ENCODE measurements at places on chromosomes 2 and 18.

DNA sequence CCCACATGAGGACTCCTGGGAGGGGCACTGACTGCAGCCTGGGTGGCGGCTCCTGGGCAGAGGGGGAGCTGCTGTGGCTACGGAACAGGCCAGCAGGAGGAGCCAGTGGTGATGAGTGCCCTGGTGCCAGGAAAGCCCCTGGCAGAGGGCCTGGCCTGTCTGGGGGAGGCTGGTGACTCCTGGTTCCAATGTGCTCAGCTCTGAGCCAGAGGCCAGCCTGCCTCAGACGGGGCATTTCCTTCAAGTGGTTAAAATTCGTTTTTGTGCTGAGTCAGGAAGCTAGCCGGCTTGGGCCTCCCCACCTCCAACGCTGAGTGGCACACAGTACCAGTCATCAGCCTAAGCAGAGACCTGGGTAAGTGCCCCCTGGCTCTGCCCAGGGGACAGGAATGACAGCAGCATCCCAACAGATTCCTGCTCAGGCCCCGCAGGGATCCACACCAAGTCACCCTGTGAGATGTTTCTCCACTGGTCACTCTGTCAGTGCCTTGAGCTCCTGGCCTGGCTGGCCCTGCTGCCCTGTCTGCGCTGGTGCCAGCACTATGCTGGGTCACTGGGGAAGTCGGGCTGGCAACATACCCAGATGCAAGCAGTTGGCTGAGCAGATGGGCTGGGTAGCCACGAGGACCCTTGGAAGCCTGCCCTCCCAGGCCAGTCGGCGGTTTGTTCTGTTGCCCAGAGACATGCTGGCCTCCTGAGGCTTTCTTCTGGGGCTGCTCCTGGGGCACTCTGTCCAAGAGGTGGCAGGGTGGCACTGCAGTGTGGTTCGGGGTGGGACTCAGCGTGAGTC is 7.1 kb upstream of the KLF11 start:
- peak; percentile 50 for DNase-seq

DNA sequence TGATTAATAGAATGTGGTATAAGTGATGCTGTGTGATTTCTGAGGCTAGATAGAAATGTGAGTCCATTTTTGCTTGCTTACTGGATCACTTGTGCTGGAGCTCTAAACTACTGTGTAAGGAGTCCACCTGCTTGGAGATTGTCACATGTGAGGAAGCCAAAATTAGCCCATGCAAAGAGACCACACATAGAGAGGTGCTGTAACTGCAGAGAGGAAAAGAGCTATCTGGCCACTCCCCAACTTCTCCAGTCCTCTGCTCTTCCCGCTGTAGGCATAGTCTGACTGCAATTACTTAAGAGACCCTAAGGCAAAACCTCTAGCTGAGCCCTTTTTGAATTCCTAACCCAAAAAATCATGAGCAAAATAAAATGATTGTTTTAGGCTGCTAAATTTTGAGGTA is 120.6 kb upstream of the FBXO11 start:
- no peak for DNase-seq

- no peak for DNase-seq
Measured at GRCh38 chr2:14336759-14337382, 295.6 kb upstream of the LRATD1 start.

- DNase-seq: peak; percentile 63
Measured at GRCh38 chr2:43707255-43708015, 31.2 kb upstream of the C1GALT1C1L start.

DNA sequence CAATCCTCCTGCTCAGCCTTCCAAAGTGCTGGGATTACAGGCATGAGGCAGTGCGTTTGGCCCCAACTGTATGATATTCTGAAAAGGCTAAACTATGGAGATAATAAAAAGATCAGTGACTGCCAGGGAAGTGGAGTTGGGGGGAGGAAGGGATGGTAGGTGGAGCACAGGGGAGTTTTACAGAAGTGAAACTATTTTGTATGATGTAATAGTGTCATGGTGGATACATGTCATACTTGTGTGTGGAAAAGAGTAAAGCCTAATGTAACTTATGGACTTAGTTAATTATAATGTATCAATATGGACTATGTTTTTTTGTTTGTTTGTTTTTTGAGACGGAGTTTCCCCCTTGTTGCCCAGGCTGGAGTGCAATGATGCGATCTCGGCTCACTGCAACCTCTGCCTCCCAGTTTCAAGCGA is 2.9 kb upstream of the GGCX start:
- DNase-seq: no peak

GRCh38 chr2:192899466-192899865 is 704.7 kb upstream of the TMEFF2 start:
- no peak for DNase-seq

DNA sequence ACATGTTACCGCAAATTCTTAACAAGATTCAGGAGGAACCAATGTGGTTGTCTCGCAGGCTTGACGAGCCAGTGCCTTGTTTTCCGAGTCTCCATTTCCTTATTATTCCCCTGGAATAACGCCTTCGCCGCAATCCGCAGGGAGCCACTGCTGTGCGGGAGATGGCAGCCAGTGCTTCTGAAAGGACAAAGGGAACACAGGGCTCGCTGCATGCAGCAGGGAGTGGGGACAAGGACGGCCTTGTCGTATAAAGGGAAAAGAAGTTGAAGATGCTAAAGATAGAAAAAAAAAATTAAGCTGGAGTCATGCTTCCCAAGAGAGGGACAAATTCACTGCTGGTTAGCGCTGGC is 221.4 kb downstream of the NDUFA10 start:
- DNase-seq: no peak

- peak; percentile 87 for DNase-seq
Measured at GRCh38 chr2:74391580-74392448, 11.7 kb upstream of the DCTN1 start.

- no peak for DNase-seq
Measured at GRCh38 chr2:140916410-140916809, 1214.4 kb downstream of the LRP1B start.

DNA sequence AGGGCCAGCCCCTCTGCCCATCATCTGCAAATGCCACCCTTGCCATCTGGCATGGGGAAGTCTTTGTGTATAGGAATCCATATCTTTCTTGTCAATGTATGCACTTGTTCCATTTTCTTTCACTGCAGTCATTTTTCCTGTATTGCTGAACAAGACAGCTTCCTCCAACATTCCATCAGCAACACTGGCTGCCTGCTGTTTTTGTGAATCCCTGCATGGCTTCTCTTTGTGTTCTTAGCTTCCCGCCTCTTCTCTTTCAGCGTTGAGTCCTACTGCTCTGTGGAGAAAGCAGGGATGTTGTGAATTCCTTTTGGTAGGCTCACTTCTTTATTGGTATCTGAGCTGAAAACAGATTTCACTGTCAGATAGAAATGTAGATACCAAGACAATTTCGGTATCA is 150.0 kb downstream of the LPIN1 start:
- no peak for DNase-seq

GRCh38 chr18:70169747-70170146 is 35.7 kb downstream of the RTTN start:
- DNase-seq: no peak

GRCh38 chr2:217086038-217086522 is 226.2 kb upstream of the TNP1 start:
- no peak for DNase-seq

GRCh38 chr2:131426727-131427126 is 49.2 kb upstream of the TUBA3D start:
- DNase-seq: no peak

GRCh38 chr2:43980902-43981301 is 14.9 kb downstream of the LRPPRC start:
- DNase-seq: no peak

DNA sequence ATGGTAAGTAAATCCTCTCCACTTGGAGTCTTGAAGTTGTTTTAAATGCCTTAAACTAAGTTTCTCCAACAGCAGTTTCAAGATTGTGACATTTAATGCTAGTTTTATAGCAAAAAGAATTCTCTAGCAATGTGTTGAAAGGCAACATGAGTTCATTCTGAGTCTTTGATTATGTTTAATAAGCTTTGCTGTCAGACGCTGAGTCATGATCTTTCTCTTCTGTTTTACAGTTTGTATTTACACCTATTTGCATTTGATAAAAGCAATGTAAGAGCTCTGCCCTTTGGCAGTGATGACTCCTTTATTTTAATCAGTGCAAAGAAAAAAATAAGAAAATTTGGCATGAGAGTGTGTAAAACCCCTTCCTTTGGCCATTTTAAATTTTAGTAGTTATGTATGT is 497.7 kb downstream of the STK39 start:
- no peak for DNase-seq
